ENCODE measurements at places on chromosomes 5 and 9.

DNA sequence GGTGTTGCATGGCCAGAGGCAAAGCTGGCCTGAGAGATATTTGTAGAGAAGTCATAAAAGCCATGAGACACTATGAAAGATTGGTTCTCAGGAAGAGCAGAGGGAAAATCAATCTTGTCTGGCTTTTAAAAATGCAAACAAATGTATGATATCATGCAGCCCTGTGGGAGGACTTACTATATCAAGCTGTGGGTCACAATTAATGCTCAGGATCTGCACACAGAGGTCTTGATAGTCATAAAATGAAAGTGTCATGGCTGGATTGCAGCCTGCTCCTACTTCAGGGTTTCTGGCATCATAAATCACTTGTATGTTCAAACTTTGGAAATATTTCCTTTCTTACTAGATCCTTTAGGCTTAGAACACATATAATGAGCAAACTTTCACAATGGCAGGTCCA lies 151.5 kb downstream of the SEMA6A start:
- DNase-seq: no peak

- DNase-seq: peak; percentile 82
These were observed at the start of gene PBX3 for GRCh38 chr9:125747053-125747764. TSS of gene PBX3 (plus strand) at chr9:125747373.

- no peak for DNase-seq
These were observed 15.2 kb downstream of the TMEM171 start for GRCh38 chr5:73135429-73136054.

DNA sequence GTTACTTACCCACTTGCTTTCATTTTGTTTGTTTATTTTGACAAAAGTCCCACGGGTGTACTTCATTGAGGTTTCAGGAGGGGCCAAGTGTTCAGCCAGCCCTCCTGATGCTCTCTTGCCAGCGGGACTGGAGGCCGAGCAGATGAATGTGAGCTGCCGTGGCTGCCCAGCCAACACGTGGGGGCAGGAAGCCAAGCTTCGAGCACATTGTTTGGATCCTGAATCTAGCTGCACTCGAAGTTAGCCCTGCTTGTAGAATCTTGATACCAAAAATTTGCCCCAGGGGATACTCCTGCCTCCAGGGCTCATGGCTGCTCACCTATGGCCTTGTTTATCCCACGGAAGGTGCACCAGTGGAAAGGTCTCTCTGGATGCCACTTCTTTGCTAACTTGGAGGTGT lies 49.3 kb downstream of the RASGEF1C start:
- DNase-seq: no peak

GRCh38 chr5:110865400-110866094 lies 126.7 kb downstream of the SLC25A46 start:
- peak; percentile 39 for DNase-seq

- DNase-seq: no peak
These were observed 14.0 kb upstream of the TEX48 start for GRCh38 chr9:114695948-114696347.

GRCh38 chr5:1876660-1877064 lies 6.1 kb downstream of the IRX4 start:
- DNase-seq: no peak

DNA sequence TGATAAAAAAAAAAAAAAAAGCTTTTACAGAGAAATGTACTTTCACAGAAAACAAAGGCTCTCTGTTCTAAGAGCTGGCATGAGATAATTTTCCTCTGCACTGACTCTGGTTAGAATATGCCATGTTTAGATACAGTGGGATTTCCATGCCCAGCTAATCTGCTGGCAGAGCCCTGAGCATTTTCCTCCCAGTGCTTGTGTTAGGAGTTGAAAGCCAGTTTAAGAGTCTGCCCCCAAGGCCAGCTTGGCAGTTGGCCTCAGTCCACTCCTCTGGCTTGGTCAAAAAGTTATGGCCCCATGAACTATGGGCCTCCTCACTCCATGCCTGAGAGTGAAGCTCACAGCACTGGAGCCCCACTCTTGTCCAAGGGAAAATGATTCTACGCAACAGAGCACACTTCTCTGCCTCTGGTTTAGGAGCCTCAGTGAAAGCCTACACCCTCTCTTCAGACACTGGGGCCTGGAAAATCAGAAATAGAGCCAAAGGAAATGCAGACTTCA lies 21.9 kb downstream of the MOCS2 start:
- no peak for DNase-seq

GRCh38 chr9:5651246-5651645 lies 22.3 kb downstream of the RIC1 start:
- DNase-seq: no peak

DNA sequence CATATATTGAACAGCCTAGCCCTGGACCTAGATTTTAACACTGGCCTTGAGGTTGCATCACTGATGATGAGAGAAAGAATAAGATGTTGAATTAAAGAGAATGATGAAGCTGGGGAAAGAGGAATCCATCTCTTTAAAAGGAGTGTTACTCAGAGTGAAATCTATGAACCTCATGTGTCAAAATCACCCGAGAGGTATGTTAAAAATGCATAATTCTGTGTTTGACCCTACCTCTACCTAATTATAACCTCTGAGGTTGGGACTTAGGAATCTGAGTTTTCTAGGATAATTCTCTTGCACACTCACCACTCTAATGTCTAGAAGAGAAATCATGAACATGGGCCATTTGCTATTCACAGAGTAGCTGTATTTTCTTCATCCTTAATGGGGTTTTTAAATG lies 479.4 kb downstream of the ENC1 start:
- no peak for DNase-seq

DNA sequence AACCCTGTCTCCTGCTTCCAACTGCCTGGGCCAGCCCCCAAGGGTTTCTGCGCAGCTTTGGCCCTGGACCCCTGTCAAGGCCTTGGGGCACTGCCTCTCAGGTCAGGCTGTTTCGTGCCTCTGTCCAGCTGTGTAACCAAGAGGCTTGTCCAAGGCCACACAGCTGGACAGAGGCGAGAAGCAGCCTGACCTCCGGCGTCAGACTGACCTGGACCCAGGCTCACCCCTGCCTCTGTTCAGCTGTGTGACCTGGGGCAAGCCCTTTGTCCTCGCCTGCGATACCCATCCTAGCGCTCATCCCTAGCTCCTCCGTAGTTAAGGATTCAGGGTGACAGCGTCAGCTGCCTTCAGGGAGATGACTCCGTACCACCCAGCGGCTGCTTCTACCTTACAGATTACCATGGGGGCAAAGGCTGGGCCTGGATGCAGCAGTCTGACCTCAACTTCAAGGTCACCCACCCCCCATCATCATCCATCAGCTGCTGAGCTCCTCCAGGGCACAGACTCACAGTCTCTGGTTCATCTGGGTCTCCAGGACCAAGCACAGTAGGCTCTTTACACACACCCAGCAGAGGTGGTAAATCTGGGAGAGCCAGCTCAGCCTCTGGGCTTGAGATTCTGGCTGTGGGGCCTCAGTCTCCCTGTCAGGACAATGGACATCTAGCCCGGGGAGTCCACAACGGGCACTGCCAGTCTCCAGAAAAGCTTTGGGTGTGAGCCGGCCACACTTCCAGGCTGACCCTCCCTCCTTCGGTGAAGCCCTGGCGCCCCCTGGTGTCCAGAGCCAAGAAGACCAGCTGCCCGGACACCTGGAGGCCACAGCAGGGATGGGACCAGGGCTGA lies 7.9 kb downstream of the AK1 start:
- DNase-seq: peak; percentile 96

GRCh38 chr5:79258801-79259200 lies 22.9 kb downstream of the JMY start:
- DNase-seq: no peak

DNA sequence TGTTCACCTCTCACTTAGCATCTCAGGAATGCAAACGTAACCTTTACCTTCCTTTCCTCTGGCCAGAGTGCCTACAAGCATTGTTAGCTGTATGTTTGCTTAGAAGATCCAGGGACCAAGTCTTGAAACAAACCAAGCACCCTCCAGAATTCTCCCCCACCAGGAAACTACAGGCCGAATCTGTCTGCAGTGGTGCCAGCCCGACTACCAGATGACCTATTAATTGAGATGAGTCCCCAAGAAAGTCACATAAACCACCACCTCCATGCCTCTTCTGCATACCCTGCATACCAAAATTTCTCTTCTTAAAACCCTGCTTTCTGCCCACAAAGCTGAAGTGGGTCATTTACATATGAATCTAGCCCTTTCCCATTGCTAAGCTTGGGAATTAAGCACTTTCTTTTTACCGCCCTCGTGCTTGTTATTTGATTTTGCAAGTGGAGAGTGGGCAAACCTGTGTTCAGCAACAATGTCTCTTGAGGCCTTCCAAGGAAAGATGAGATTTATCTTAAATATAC lies 1239.1 kb downstream of the CDH12 start:
- DNase-seq: no peak

DNA sequence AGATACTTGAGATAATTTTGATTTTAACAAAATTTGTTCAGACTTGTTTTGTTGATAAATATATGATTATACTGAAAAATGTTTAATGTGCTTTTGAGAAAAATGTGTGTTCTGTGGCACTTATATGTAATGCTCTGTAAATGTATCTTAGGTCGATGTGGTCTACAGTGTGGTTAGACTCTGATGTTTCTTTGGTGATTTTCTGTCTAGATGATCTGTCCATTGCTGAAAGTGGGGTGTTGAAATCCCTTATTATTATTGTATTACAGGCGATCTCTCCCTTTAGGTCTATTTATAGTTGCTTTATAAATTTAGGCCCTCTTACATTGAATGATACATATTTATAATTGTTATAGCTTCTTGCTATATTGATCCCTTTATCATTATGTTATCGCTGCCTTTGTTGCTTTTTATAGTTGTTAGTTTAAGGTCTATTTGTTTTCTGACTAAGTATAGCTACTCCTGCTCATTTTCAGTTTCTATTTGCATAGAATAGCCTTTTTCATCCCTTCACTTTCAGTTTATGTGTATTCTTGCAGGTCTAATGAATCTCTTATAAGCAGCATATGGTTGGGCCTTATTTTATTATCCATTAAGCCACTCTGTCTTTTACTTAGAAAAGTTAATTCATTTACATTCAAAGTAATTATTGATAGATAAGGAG lies 124.3 kb downstream of the MRPS30 start:
- DNase-seq: peak; percentile 27

GRCh38 chr5:168147568-168148360 lies 143.7 kb upstream of the WWC1 start:
- DNase-seq: no peak

DNA sequence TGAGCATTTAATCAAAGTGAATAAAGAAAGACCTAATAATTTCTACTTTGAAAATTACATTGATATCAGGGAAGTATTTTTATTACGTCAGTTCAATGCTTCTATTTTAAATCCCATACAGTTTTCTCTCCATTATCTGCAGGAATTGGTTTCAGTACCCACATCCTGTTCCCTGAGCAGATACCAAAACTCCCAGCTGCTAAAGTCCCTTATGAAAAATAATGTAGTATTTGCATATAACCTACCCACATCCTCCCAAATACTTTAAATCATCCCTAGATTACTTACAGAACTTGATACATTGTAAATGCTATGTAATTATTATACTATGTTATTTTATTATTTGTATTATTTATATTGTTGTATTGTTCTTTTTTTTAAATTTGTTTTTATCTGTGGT lies 125.4 kb upstream of the MINAR2 start:
- no peak for DNase-seq

DNA sequence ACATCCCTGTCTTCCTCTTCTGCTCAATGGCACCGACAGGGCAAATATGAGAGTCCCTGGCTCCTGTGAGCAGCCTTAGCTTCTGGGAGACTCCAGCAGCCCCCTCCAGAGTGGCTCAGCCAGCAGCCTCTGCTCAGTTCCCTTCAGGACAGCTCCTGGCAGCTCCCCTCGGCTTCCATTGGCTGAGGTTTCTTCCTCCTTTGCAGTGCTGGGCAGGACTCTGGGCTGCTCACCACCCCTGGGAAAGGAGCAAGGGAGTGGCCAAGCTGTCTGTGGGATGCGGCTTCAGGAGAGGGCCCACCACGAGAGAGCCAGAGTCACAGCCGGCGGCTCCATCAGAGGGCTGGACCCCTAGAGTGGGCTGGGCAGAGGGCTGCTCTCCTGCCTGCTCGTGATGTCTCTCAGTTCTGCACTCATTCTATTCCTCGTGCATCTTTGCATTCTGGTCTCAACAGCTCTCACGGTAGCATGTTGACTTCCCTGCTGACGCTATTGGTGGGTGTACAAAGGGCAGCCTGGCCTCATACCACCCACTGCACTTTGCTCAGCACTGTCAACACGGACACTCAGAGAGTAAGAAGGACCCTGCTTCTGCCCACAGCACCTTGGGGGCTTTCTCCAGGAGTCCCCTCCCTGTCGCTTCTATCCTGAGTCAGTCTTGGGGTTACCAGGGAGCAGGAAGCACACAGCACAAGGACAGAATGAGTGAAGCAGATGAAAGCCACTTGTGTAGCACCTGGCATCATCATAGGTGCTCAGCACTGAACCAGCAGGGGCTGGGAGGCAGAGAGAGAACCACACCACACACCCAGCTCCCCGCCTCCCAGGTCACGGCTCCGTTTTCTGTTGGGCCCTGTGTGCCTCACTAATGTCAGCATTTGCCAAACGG lies 80.9 kb upstream of the ALDH1B1 start:
- no peak for DNase-seq

- DNase-seq: no peak
These were observed 115.0 kb downstream of the PIK3R1 start for GRCh38 chr5:68330574-68330973.

DNA sequence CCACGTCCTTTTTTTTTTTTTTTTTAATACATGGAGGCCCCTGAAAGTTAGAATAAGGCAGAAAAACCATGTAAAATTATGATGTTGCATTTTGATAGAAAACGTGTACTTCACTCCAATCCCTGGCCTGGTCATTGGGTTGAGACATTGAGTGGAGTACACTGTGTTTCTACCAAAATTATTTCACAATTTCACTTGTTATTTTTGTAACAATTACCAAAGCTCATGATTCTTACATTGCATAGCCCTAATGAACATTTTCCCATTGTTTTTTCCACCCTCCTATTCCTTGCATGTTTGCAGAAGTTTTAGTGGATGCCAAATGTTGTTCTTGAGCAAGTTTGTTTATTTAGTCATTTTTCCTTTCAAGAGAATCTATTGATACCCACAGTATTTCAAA lies 21.9 kb downstream of the MAMDC2 start:
- no peak for DNase-seq

DNA sequence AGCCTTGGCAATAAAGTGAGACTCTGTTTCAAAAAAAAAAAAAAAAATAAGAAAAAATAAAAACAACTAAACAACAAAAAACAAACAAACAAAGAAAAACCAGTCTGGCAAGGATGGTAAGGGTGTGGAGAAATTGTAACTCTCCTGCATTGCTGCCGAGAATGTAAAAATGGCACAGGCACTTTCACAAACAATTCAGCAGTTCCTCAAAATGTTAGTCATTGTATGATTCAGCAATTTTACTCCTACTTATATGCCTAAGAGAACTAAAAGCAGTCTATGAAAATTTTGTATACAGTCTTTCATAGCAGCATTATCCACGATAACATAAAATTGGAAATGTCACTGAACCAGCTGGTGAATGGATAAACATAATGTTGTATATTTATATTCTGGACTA lies 280.4 kb downstream of the CDH9 start:
- DNase-seq: no peak

- no peak for DNase-seq
These were observed 254.2 kb downstream of the RFX3 start for GRCh38 chr9:3271581-3271980.

- DNase-seq: no peak
These were observed 280.7 kb downstream of the PRELID2 start for GRCh38 chr5:145554399-145554798.

GRCh38 chr9:127746959-127747569 lies 12.0 kb upstream of the TOR2A start:
- no peak for DNase-seq
